ENCODE measurements at places on chromosomes 1 and 21.
A peak's percentile ranks its signal among the peaks of the same experiment; 100 is the strongest.

- no peak for DNase-seq
Measured at GRCh38 chr1:230614121-230614520, 28.2 kb upstream of the COG2 start.

- no peak for DNase-seq
Measured at GRCh38 chr1:208681878-208682663, 437.9 kb upstream of the PLXNA2 start.

DNA sequence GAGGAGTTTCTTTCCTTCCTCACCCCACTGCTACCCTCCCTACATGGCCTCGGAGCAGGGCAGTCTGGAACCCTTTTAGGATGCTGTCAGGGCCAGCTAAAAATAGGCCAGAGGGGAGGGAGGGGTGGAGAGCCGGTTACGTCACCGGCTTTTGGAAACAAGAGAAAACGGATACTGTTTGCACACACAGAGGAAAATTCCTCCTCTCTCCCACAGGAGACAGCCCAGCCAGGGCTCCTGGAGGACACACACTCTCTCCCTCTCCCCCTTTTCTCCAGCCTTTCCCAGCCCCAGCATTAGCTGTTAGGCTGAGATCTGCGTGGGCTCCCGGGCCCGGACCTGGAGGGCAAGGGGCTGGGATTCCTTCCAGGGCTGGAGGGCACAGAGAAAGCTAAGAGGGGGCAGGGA is 20.0 kb upstream of the ALDH4A1 start:
- DNase-seq, result no peak

GRCh38 chr1:118223426-118223825 is 38.4 kb upstream of the SPAG17 start:
- no peak for DNase-seq

GRCh38 chr1:3463891-3464648 is 9.6 kb downstream of the ARHGEF16 start:
- DNase-seq, result no peak

DNA sequence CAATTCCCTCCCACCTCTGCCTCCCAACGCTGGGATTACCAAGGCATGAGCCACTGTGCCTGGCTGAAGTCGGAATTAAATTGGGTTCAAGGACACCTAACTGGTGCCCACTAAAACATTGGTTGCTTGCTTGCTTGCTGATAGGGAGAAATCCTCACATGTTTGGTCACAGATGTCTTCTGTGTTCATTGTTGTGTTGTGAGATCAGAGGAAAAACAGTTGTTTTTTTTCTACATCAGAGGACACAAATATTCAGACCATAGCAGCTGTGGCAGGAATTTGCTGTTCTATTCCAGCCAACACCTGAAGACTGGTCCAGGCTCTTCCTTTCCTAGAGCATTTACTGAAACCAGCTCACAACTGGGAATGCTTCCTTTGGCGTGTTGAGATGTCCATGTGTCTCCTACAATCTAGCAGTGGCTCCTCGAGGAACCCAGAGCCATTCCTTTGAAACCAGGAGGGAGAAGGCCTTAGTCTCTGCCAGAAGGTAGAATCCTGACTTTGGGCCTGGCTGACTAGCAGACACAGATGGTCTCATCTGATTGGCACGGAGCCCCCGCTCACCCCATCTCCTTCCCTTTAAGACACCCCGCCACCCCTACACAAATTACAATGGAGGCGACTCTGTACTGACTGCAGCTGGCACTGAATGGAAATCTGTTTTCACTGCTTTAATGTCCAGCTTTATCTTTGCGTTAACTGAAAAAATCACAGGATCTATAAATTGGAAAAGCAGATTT is 24.3 kb upstream of the TRIM17 start:
- no peak for DNase-seq

DNA sequence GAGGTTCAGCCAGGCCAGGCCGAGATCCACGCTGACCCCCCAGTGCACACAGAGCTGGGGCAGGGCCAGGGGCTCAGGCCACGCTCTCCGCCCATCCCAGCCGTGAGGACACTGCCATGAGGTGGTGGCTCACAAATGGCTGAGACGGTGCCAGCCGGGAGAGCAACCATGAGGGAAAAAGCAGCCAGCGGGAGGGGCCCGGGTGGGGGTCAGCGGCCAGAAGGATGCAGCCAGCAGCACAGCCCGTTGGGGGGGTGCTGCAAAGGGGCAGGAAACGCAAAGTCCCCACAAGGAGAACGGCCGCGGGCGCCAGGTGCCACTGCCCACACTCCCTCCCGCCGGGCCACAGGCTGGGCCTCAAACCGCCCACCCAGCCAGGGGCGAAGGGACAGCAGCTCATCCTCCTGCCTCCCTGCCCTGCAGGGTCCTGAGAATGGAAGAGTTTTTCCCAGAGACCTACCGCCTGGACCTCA is 8.3 kb downstream of the TTLL10 start:
- DNase-seq, result no peak

- DNase-seq, result peak; percentile 22
Measured at GRCh38 chr1:55702064-55702463, 486.9 kb upstream of the USP24 start.
